ENCODE measurements at places on chromosomes 7 and 10.
A peak's percentile ranks its signal among the peaks of the same experiment; 100 is the strongest.

GRCh38 chr10:66927971-66928770 lies 2.3 kb downstream of the LRRTM3 start:
- DNase-seq = no peak

DNA sequence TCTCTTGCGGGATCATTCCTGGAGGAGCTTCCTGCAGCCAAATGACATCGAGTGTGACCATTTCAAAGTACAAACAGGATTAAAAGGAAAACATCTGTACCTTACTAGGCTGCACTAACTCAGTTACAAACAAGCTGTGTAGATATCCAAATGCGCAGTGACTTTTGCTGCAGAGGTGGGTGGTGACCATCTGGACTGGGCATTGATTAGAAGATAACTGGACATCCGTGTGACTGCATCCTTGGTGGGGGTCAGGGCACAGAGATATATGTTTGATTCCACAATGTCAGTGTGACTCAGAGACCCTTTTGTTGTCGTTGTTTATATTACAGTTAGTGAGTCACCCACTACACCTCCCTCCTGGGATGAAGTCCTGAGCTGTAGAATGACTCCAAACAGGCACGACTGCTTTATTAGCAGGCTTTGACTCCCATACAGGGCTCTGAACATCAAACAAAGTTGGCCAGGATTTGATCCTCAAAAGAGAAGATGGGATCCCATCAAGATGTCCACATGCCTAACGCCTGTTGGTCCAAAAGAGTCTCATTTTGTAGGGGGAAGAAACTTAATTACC lies 56.7 kb upstream of the SDK1 start:
- peak; percentile 80 for DNase-seq

DNA sequence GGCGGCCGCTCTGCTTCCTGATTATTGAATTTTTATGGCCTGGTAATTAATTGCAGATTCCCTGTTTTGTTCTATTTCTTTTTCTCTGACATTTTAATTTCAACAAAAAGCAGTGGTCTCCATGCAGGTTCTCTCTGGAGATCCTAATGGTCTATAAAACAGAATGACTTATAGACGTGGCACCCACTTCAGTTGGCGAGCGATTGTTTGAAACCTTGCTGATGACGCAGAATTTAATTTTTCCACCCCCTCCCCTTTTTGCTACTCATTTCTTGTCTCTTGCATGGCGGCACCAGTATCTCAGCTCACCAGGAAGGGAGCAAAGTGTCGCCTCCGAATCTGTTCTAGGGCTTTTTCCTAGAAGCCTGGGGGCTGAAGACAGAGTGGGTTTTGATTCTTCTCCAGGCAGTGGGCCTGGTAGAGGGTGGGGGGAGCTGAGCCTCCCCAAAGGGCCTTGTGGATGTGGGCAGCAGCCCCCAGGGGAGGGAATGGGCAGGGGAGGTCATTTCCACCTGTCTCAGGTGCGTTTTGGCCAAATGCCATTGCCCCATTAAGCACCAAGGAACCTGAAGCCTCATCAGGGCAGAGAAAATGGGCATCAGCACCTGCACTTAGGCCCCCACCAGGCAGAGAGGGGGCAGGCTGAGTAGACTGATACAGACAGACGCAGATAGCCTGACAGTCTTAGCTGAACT lies 3.5 kb upstream of the COMTD1 start:
- no peak for DNase-seq

GRCh38 chr7:91414734-91415133 lies 150.5 kb downstream of the FZD1 start:
- no peak for DNase-seq

GRCh38 chr7:111842491-111842890 lies 280.2 kb upstream of the IMMP2L start:
- DNase-seq = no peak

- no peak for DNase-seq
Observed at GRCh38 chr7:105647591-105647990, 66.3 kb upstream of the EFCAB10 start.

GRCh38 chr7:157503229-157503628 lies 166.4 kb downstream of the DNAJB6 start:
- DNase-seq = no peak

- peak; percentile 24 for DNase-seq
Observed at GRCh38 chr10:11024596-11024995, 6.9 kb downstream of the CELF2 start.

DNA sequence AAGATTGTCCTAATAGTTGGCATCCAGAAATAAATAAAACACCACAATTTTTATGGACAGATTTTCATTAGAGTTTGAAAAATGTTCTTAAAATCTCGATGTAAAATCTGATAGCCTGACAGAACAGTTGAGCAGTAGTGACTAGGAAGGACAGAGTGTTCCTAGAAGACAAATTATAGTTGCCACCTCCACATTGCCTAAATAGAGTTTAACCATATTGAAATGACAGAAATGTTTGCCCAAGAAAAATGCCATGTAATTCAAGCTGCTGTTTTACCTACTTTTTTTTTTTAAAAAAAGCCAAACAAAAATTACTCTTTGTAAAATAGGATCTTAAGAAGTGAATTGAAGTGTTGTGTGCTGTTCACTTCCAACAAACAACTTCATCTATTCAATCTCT lies 8.9 kb upstream of the HERC4 start:
- DNase-seq = no peak

DNA sequence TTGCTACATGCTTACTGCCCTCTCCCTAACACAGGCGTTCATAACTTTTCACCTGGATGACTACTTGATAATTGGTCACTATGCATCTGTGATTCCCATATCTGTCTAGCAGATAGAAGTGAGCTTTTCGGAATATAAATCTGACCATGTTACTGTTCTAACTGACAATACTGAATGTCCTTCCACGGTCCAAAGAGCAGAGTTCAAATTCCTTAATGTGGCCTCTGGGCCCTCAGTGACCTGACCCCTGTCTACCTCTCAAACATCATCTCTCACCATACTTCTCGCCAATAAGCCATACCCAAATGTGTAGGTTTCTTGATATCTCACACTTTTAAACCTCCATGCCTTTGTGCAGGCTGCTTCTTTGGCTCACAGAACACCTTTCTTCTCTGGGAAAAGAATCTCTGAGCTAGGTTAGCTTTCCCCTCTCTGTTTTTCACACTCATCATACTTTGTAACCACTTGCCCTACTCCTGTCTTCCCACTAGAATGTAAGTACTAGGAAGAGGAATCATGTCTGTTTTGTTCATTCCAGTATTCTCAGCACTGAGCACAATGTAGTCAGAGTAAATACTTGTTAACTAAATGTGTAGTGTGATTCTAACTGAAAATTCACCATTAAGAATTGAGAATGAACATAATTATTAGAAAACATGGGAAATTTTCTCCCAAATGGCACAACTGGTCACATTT lies 39.2 kb upstream of the LRRC17 start:
- DNase-seq = no peak

- DNase-seq = no peak
Observed at GRCh38 chr10:89926736-89927135, 225.3 kb downstream of the KIF20B start.

DNA sequence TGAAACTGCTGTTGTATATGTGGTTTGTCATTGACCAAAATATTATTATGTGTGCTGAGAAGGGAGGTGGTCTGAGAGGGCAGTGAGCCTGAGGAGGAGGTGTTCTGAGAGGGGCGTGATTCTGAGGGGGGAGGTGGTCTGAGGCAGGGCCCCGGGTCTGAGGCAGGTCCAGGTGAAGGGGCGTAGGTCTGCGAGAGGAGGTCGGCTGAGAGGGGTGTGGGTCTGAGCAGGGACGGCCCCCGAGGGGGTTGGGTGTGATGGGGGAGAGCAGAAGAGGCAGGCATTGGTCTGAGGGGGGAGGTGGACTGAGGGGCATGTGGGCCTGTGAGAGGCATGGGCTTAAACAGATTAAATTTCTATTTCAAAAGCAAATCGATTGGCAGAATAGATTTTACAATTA lies 32.4 kb downstream of the AKR1C4 start:
- DNase-seq = no peak

GRCh38 chr10:33661580-33662336 lies 327.3 kb upstream of the NRP1 start:
- DNase-seq = peak; percentile 57

- no peak for DNase-seq
Observed at GRCh38 chr10:78209970-78210369, 176.3 kb downstream of the RPS24 start.

- DNase-seq = no peak
Observed at GRCh38 chr7:142669074-142669654, 80.1 kb upstream of the PRSS1 start.
